ENCODE measurements at places on chromosomes 16 and 17.

GRCh38 chr17:54948380-54948779 is 20.1 kb downstream of the COX11 start:
- DNase-seq = peak; percentile 93

GRCh38 chr16:87582216-87582965 is 19.9 kb upstream of the JPH3 start:
- DNase-seq = peak; percentile 90

- DNase-seq = no peak
These were observed 140.0 kb downstream of the RAB11FIP4 start for GRCh38 chr17:31531336-31531980.

DNA sequence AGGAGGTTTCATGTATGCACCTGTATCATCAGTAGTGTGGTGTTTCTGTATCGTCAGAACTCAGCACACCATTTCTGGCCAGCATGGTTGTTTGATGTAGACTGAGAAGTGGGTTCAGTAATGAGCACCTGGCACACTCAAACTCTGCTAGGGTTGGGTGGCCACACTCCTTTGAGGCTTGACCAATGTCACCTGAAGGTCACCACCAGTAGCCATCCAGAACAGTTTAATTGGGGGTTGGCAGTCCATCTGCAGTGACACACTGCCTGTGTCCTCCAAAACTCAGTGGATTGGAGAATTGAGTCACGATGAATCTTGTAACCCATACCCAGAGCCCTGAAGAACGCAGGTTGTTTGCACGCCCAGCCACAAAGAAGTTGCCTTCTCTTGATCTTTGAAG is 86.8 kb upstream of the HSBP1 start:
- DNase-seq = no peak

- DNase-seq = no peak
These were observed 90.3 kb downstream of the GOSR1 start for GRCh38 chr17:30567231-30568116.

GRCh38 chr16:66750279-66751052 is 943 bp downstream of the DYNC1LI2 start:
- DNase-seq = no peak

- no peak for DNase-seq
These were observed 2.4 kb downstream of the IL4R start for GRCh38 chr16:27316038-27316680.

GRCh38 chr16:56211435-56211981 is 20.2 kb downstream of the GNAO1 start:
- no peak for DNase-seq

DNA sequence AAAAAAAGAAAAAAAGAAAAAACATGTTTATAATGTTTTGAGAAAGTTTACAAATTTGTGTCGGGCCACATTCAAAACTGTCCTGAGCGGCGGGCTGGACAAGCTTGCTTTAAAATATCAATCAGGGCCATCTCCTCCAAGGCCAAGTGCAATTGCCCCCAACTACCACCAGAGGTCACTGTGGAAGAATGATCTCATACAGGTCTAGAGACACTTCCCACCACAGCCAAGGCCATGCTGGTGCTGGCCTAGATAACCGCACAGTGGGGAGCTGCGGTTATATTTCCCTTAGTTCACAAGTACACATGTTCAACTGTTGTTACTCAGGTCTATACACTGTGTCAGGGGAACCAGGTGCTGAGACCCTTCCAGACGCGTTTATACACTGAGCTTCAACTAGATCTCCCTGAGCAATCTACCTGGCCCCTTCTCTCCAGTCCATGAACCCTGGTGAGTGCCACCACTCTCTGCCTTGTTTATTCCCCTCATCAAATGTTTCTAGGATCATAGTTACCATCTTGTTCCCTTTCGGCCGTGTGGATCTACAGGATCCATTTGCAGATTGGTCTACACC is 83.8 kb upstream of the CCL2 start:
- peak; percentile 53 for DNase-seq

- DNase-seq = no peak
These were observed 19.7 kb downstream of the TMEM11 start for GRCh38 chr17:21194226-21194625.

GRCh38 chr17:14921936-14922335 is 343.2 kb downstream of the PMP22 start:
- no peak for DNase-seq

DNA sequence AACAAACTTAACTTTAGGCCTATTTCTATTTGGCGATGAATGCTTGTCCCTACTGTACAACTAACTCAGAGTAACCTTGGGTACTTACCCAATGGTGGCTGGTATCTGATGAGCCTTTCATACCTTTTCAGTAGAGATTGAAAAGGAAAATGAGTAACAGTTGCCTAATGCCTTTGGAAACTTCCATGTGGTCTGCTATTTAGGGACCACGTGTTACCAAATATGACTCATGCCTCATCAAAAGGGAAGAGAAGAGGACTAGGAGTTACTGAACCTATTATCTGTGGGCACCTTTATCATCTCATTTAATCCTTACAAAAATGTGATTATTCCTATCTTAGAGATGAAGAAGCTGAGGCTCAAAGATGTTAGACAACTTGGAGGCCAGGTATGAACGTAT is 8.1 kb downstream of the MYOCD start:
- DNase-seq = peak; percentile 34

DNA sequence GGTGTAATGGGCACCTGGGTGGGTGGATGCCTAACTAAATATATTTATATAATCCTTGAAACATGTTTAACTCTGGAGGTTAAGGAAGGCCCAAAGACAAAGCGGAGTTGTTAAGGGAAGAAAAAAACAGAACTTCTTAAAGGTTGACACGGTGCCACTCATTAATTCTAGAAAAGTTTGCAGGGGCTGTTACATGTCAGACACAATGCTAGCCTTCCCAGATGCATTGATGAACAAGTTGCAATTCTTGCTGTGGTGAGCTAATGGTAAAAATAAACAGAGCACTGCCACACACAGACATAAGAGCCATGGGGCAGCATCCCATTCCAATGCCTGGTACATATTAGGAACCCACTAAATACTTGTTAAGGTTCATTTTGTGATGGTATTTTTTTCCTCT is 109.5 kb downstream of the CDH13 start:
- DNase-seq = no peak

GRCh38 chr16:5069854-5070253 is 1.8 kb upstream of the ALG1 start:
- no peak for DNase-seq

GRCh38 chr16:11393861-11394592 is 48.8 kb downstream of the RMI2 start:
- no peak for DNase-seq

DNA sequence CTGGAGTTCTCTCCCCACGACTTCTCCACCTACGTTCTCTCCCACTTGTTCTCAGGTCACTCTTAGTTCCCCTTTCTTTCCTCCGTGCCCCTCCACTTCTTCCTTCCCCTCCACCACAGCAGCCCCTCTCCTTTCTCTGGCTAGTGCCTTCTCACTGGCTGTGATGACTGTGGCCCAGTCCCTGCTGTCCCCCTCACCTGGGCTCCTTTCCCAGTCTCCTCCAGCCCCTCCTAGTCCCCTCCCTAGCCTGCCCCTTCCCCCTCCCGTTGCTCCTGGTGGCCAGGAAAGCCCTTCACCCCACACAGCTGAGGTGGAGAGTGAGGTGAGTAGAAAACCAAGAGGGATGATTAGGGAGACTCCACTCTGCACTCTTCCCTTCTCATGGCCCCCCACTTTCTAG is 3.4 kb downstream of the COA3 start:
- no peak for DNase-seq

DNA sequence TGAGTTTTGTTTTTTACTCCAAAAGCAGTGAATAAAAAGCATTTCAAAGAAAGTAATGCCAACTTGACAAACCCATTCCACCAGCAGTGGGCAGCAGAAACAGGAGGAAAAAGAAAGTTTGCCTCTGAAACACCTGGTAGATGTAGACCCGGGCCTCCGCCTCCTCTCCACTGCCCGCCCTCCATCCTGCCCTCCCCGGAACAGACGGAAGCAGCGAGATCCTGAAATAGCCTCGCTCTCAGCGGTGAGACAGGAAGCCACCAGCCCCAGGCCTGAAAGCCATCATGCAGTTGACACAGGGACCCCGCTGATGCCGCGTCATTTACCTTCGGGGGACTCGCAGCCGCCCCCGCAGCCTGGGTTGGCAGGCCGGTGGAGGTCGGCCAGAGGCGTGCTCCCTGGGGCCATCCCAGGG is 67.8 kb downstream of the C16orf78 start:
- DNase-seq = no peak

GRCh38 chr16:61323456-61323855 is 712.8 kb downstream of the CDH8 start:
- DNase-seq = no peak

DNA sequence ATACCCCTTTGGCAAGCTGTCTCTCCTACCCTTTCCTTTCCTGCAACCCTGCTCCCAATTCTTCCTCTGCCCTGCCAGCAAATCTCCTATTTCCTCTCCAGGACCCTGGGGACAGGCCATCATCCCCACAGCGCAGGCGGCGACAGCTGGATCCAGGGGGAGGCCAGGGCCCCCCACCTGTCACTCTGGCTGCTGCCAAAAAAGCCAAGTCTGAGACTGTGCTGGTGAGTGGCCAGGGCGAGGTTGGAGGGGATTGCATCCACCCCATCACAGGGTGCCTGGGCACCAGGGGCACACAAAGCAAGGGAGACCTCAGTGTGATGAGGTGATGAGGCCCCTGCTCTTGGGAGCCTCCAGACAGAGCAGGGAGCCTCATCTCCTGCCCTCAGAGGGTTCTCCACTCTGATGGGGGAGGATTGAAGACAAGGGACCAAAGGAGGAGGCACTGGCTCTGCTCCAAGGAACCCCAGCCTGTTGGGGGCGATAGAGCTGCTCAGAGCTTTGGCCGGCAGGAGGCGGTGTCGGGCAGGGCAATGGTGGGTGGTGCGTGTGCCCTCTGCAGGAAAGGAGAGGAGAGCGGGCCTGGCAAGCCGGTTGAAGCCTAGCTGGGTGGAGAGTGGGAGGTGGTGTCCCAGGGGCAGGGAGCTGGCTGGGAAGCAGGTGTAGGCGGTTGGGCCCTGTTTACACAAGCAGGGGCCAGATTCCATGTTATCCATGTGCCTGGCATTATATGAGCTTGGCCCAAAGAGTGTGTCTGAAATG is 15.6 kb upstream of the PDK2 start:
- DNase-seq = peak; percentile 34

- DNase-seq = no peak
These were observed 197.7 kb upstream of the CIBAR2 start for GRCh38 chr16:85309656-85310587.

GRCh38 chr17:76727745-76728456 is 1.3 kb downstream of the METTL23 start:
- DNase-seq = no peak
